Activated CD8-positive, alpha-beta memory T cell treated with anti-CD3 and anti-CD28 coated beads, Interleukin-2, amount 50 U/mL, for 4 hours (primary cell): ENCODE measurements at places on chromosomes 4 and X.

- DNase-seq = no peak
These were observed 20.9 kb downstream of the MAPK10 start for GRCh38 chr4:86338989-86339388.

DNA sequence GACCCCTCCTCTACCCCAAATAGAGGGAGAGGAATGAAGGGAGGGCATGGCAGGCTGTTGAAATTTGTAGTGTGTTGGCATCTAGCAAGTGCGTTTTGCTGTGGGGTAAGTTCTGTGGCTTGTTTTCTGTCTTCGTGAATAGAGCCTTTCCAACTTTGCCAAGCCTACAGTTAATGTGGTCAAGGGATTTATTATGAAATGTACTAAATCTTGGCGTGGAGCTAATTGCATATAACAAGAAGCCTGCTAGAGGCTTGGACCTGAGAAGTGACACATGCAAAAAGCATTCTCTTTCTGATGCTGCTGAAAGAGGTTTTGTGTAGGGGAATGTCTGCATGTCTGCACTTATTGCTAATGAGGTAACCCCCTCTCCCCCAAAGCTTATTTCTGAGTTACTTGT, 132.2 kb downstream of the BMPR1B start:
- no peak for DNase-seq

- DNase-seq = no peak
These were observed 16.0 kb upstream of the NLGN4X start for GRCh38 chrX:6244666-6245065.

DNA sequence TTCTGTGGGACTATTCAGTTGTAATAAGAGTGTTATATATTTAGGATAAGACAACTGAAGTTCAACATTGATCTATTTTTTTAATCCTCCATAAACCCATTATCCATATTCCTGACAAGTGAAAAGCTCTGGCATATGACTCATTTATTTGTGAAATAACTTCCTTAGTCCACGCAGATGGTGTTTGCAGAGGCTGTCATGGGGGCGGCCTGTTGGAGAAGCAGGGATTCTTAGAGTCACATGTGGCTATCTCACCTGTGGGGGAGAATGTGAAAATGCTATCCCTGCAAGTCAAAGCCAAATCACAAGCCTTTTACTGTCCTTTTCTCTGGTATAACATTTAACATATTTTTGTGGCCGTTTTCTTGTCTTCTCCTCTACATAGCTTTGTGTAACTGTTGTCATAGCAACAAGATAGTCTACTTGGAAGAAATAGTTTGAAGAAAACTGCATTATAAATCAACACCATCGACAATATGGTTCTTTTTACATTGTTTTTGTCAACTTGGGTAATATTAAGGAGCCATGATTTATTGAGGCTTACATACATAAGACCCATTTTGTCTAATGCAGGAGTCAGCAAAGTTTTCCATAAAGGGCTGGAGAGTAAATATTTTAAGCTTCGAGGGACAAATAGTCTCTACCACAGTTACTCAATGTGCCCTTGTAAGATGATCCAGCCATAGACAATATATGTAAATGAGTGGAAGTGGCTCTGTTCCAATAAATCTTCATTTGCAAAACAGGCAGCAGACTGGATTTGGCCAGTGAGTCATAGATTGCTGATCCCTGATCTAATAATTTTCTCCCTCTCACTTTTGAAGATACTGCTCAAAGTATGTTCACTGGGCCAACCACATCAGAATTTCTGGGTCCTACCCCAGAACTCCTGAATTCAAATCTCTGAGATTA, 395.0 kb downstream of the DTHD1 start:
- DNase-seq = no peak

- no peak for DNase-seq
These were observed 63.6 kb upstream of the UGT2B15 start for GRCh38 chr4:68734095-68734494.

- no peak for DNase-seq
These were observed 71.3 kb upstream of the LDB2 start for GRCh38 chr4:16969696-16970135.

GRCh38 chrX:154458116-154458953, at the start of gene PLXNA3:
Gene PLXNA3, plus strand, starts transcription at chrX:154458281. Its CDS starts 1,903 bp downstream, at chrX:154460184.
- DNase-seq = peak; percentile 69

- DNase-seq = no peak
These were observed 227.7 kb downstream of the C4orf33 start for GRCh38 chr4:129323658-129324057.

- DNase-seq = no peak
These were observed 113.6 kb downstream of the SPRY1 start for GRCh38 chr4:123510221-123510620.

- DNase-seq = no peak
These were observed 125.1 kb downstream of the RAPGEF2 start for GRCh38 chr4:159227984-159228383.

DNA sequence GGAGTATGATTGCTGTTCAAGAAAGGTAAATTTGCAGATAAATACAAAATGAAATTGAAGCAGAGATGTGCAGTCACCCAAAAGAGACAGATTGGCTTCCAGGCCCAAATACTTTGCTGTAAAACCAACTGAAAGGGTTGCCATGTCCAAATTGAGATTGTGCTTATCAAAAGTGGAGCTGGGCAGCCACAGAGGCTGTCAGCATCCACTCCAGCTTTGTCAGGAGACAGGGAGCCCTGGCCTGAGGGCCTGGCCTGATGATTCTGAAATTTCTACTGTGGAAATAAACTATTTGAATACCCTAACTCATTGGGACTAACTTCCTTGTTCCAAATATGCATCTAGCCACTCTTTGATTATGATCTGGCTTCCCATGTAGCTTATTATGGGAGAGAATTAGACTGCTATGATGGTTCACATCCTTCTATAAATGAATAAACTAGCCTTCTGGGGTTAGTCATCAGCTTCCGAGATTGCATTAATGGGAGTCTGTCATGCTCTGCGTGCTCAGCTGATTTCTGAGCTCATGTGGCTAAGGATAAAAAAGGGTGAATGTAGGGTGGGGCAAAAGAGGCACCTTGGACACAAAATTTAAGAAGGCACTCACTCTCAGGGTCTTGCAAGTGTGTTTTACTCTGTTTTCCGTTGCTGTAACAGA, 48.2 kb downstream of the SLC34A2 start:
- DNase-seq = no peak

- no peak for DNase-seq
These were observed 72.3 kb downstream of the STAG2 start for GRCh38 chrX:124033821-124034220.

GRCh38 chr4:139469869-139470268, 15.9 kb downstream of the RAB33B start:
- DNase-seq = no peak
